ENCODE measurements at places on chromosomes 1 and 21.

DNA sequence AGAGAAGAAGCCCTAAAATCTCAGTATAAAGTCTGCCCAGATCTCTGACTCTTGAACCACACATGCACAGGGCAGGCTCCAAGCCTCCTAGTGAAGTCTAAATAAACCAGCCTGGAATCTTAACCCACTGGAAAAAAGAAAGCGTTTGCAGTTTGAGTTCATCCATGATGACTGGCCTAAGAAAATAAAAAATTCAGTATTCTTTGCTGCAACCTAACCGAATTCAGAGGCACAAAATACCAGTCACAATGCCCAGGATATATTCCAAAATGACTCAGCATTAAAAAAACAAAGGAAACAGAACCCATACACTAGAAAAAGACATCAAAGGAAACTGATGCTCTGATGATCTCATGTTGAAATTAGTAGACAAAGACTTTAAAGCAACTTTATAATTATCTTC, 269.2 kb downstream of the SDCCAG8 start:
- no peak for DNase-seq

DNA sequence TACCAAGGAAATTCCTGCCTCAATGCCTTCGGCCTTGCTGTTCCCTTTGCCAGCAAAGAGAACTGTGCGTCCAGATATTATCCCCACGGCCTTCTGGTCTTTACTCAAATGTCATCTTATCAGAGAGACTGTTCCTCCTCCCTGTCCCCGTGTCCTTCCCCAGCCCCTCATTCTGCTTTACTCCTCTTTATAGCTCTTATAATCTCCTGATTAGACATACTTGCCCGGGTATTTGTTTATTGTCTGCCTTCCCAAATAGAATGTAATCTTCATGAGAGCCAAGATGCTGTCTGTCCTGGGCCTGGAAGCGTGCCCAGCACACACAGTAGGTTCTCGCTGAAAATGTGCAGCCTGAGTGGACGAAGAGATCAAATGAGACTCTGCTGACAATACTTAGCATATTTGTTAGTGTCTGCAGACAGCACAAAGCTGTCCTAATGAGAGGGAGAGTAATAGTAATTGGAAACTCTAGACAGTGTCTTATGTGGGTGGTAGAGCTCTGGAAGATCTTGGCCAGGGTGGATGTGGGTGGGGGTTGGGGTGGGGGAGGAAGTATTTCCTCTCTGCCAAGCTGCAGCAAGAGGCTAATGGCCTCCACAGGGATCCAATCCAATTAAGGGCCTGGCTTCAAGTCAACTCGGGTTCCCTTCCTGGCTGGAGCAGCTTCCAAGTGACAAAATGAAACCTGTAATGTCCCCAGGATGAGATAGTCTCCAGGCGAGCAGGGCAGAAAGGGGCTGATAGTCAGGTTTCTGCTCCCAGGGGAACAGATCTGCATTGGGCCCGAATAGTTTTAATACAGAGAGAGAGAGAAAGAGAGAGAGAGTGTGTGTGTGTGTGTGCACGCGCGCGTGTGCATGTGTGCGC, 9.5 kb upstream of the CLIC4 start:
- no peak for DNase-seq

- DNase-seq: no peak
Observed at GRCh38 chr1:199756066-199756465, 271.4 kb upstream of the NR5A2 start.

DNA sequence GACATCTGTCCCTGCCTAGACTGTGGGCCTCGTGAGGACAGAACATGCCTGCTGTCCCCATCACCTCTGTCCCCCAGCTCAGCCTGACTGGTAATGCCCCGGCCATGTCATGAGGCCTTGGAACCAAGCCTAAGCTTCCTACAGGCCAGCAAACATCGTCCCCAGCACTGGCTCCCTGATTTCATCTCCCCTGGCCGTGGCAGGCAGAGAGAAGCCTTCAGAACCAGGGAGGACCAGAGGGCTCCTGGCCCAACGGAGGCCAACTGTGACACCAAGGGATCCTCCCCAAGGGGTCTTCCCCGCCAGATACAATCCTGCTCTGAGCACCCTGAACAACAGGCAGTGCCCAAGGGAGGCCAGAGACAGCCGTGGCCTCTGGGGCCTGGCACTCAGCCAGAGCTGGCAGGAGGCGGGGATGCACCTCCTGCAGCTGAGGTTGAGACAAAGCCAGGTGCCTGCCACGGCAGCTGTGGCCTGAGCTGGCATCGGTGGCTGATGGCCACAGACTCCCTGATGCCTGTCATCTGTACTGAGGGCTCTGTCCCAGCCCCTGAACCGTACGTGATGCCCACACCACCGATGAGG, 9.9 kb upstream of the NPHP4 start:
- DNase-seq: no peak

DNA sequence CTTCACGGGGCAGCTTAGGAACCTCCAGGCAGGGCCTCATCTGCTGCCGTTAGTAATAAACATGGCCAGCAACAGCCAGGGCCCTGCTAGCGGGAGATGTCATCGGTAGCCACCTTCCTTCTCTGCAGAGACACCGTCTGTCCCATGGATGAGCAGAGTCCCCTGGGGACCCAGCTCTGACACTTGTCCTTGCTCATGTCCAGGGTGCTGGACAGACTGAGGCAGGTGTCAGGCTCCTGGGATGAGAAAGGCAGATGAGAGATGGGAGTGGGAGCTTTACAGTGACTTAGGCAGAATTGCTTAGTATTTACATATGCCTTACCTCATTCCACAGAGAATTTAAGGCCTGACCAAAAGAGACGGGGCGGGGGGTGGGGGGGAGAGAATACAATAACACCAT, 25.0 kb downstream of the CAPN2 start:
- DNase-seq: no peak

- no peak for DNase-seq
Observed at GRCh38 chr21:35190201-35190701, 141.1 kb upstream of the RUNX1 start.

DNA sequence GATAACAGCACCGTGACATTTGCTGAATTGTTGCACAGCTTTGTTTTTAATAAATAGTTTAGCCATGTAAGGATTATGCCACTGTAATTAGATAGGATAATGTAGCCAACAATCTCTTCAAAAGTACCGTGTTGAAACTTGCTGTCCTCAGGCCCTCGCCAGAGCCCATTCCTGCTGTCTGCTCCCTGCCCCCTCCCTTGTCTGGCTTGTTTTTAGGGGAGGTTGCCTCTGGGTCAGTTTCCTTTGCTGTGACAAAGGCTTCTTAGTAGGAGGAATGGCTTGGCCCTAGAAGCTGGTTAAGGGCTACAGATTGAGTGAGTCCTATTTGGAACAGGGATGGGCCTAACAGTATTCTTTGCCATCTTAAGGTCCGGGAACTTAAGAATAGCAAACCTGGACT, 107.9 kb downstream of the LMO4 start:
- DNase-seq: no peak
